ENCODE measurements at places on chromosomes 6 and 20.

DNA sequence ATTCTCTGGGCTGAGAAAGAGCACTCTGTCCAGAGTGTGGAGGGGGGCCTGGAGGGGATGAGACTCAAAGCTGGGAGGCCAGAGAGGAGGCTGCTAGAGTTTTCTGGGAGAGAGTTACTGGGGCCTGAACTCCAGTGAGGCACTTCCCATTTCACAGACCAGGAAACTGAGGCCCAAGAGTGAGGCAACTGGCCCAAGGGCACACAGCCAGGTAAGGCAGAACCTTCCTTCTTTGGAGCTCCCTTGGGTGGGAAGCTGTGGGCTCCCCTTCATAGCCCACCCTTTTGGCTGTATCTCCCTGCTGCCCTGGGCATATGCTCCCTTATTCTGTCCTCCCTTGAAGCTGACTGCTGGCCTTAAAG, 34.4 kb downstream of the ANGPT4 start:
- no peak for DNase-seq

GRCh38 chr6:140414966-140415620, 1040.6 kb upstream of the CITED2 start:
- peak; percentile 34 for DNase-seq

GRCh38 chr20:3276680-3277015, 37.7 kb upstream of the SLC4A11 start:
- DNase-seq: peak; percentile 21

GRCh38 chr20:31815408-31816188, 3.6 kb upstream of the MYLK2 start:
- DNase-seq: peak; percentile 44

- peak; percentile 21 for DNase-seq
These were observed 26.8 kb downstream of the ERGIC3 start for GRCh38 chr20:35568645-35569044.

- DNase-seq: no peak
These were observed 13.1 kb downstream of the KCNS1 start for GRCh38 chr20:45087814-45088213.

DNA sequence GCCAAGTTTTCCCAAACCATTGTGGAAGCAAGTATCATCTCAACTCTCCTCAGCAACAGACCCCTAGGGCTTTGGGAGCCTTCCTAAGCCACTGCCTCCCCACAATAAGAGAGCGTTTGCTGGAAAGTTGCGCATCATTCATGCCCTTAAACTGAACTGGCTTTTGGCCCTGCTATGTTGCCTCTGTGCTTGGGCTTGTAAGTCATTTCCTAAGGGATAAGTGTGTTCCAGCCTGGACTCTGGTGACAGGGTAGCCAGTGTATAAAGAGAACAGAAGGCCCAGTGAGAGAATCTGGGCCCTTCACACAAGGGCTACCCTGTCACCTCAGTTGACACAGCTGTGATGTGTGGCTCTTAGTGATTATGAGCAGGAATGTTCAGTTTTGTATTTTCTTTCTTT, 77.8 kb downstream of the COL9A1 start:
- peak; percentile 46 for DNase-seq

GRCh38 chr20:33889312-33889711, 78.2 kb downstream of the CHMP4B start:
- no peak for DNase-seq

GRCh38 chr6:99192561-99192960, 156.9 kb downstream of the FAXC start:
- DNase-seq: no peak
